ENCODE measurements at places on chromosomes 6 and 20. TPM values are rescaled to one million over a fixed set of nuclear protein-coding genes. Genes with fewer than 3 reads are reported as not detected.

PTK7 gene
- 29.9 TPM for total RNA-seq

- DNase-seq = no peak
Observed at GRCh38 chr6:21905531-21905930, 312.0 kb downstream of the SOX4 start.

DNA sequence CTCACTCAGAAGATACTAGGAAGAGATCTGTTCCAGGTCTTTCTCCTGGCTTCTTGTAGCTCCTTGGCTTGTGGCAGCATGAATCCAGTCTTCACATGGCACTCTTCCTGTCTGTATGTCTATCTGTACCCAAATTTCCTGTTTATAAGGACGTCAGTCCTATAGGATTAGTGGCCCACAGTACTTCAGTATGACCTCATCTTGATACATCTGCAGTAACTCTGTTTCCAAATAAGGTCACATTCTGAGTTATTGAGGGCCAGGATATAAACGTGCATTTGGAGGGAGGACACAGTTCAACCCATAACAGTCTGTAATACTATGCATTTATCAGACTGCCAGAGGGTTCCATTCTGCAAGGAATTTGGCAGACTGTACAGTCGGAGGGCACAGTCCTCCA, 57.6 kb upstream of the DYNLRB1 start:
- peak; percentile 66 for DNase-seq

RAET1L gene
- total RNA-seq = not detected

DNA sequence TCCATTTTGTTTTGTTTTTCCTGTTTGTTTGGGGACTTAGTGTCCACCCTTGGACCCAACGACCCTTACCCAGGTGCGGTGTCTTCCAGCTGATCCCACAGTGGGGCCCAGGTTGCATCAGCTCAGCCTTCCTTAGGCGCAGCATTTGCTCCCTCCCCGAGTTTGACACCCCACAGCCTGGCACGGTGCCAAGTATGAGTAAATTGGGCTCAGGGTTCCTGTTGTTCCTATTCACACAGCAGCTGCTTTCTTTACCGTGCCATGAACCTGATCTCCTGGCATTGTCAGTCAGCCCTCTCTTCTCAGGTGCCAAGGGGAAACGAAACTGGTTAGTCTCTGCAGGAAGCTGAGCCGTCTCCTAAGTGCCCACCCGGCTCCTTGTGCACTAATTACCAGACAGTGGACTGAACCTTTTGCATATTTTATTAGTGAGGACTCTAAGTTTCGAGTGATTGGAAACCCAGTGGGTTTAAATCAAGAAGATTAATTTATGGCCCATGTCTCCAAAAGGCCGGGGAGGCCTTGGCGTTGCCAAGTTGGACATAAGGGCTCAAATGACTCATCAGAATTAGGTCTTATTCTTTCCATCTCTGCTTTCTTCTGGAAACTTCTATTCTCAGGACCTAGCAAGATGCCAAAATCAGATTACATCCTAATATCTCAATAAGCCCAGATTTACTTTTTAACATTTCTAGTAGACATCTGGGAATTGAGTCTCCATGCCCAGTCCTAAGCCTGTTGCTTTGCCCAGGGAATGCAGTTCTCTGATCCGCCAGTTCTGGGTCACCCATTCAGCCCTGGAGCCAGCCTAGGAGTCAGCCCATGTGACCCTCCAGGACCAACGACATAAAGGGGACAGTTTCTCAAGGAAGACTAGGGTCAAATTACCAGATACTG, 68.8 kb downstream of the TSHZ2 start:
- peak; percentile 63 for DNase-seq

DNA sequence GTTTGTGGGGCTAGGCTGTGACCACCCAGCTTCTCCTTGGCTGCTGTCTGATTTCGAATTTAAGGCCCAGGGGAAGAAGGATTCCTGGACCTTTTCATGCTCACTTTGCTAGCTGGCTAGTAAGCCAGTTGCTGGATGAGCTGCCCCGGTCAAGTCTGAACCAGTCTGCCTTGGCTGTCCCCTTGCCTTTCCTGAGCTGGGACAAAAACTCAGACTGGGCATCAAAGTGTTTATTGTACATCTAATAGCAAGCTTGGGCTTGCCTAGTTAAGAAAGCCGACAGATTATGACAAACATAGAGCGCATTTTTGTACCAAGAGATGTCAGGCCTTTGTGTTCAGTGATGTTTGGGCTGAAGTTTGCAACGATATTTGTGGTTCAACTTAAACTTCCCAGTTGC, 750 bp upstream of the PAK5 start:
- no peak for DNase-seq

DNA sequence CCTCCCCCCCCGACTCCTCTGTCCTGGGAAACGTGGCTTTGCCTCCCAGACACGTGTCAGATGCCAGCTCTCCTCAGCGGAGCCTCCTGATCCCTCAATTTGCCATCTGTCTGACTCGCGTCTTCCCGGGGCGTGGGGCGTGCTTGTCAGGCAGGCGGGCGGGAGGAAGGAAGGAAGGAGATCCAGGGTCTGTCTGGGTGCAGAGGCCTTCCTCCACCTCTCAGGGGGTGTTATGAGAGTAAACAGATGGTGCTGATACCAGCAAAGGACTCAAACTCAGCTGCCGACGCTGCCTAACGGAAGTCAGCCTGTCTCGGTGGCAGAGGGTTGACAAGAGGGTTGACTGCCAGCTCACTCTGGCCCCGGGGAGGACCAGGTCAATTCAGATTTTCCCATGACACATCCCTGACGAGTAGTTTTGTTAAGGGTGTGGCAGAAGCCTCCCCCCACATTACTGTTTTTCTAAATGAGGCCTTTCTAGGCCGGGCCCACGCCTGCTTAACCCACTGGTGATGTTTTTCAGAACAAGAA, 17.0 kb downstream of the UQCC2 start:
- DNase-seq = peak; percentile 60

DNA sequence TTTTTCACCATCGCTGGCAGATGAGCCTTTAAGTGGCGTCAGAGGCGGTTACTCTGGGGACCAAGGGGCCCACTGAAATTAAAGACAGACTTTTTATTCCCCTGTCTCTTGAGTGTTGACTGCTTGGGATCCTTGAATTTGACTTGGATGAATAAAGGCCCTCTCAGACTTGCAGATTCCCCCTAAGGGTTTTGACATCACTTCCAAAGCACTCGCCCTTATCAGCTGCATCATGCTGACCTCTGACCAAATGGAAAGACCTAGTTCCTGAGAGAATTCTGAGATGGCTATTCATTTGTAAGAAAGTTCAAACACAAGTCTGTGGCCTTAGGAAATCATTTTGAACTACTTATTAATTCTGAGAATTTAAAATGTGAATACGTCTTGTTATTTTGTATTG, 13.5 kb upstream of the MOXD1 start:
- DNase-seq = no peak

STMND1 gene
- not detected for total RNA-seq

- no peak for DNase-seq
Observed at GRCh38 chr20:24590178-24590982, 121.0 kb downstream of the SYNDIG1 start.

SIRPD gene
- total RNA-seq = not detected

DNMT3B gene
- total RNA-seq = 2.9 TPM

DNA sequence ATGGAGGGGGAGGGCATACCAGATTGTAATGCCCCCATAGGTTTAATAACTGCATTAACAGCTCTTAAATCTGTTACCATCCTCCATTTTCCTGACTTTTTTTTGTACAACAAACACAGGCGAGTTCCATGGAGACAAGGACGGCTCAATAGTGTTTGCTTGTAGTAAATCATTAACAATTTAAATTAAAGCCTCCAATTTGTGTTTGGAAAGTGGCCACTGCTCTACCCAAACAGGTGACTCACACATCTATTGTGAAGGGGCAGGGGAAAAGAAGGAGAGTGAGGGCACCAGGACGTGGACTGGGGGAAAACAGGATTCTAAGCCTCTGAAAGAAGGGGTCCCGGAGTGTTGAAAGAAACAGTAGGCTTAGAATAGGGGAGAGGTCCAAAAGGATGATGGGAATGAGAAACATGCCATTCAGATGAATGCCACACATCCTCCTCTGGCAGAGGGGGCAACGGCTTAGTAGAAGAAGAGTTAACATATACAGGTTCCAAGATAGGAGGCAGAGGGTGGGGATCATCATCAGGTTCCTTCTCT, 6.9 kb downstream of the GLYATL3 start:
- DNase-seq = no peak

GRCh38 chr6:33585403-33586107, 5.5 kb upstream of the BAK1 start:
- DNase-seq = peak; percentile 88

- no peak for DNase-seq
Observed at GRCh38 chr20:53032478-53032932, 60.3 kb downstream of the TSHZ2 start.

PLEKHG1 gene
- total RNA-seq = 42.3 TPM

ISM1 gene
- 0.09 TPM for total RNA-seq

TNNC2 gene
- total RNA-seq = not detected

GRCh38 chr20:34755367-34755766, 51.2 kb downstream of the TP53INP2 start:
- DNase-seq = no peak

- DNase-seq = no peak
Observed at GRCh38 chr6:24859132-24859531, 60.4 kb upstream of the ARMH2 start.

DNA sequence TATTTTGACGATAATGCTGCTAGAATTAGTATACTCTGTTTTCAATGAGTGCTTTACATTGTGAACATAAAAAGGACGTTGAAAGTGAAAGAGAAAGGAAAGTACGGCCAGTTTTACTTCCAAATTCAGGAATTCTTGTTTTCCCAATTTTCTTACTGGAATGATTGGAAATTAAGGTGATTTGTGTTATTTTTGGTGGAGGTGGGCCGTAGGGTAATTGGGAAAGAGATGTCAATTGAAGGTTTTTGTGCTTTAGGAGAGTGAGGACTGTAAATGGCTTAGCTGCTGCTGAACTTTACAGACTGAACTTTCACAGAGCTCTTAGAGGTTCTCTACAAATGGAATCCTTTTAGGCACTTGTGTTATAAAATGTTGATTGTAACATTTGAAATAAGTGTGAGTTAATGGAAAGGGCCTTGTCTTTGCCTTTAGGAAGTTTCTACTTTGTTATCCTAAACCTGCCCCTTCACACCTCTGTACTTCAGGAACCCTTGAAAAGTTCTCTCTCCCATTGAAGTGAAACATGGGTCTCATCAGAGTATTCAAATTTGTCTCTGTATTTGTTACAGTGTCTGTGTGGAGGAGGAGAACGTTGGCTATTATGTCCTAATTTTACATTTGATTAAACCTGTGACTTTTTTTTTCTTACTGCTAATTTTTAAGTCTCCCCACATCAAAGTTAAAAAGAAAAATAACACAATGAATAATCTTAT, 256.4 kb downstream of the ARID1B start:
- DNase-seq = peak; percentile 43

DNA sequence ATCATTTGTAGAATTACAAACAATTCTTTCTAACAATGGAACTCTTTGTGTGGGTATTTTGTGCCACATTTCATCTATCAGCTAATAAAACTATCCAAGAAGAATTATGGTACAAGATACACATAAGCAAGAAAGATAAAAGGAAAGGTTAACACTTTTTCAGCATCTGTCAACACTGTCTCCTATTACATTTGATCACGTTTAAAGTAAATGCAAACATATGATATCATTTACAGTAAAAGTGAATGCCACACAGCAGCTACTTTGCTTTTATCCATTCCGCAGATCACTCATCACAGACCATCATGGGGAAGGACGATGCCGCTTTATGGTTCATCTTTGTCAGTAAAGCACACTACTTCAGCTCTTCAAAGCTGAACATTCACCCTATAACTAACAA, 456.4 kb upstream of the MANEA start:
- no peak for DNase-seq

ELOVL2 gene
- total RNA-seq = under 0.01 TPM

GRCh38 chr6:108655806-108656651, 95.3 kb downstream of the FOXO3 start:
- DNase-seq = peak; percentile 11

DNA sequence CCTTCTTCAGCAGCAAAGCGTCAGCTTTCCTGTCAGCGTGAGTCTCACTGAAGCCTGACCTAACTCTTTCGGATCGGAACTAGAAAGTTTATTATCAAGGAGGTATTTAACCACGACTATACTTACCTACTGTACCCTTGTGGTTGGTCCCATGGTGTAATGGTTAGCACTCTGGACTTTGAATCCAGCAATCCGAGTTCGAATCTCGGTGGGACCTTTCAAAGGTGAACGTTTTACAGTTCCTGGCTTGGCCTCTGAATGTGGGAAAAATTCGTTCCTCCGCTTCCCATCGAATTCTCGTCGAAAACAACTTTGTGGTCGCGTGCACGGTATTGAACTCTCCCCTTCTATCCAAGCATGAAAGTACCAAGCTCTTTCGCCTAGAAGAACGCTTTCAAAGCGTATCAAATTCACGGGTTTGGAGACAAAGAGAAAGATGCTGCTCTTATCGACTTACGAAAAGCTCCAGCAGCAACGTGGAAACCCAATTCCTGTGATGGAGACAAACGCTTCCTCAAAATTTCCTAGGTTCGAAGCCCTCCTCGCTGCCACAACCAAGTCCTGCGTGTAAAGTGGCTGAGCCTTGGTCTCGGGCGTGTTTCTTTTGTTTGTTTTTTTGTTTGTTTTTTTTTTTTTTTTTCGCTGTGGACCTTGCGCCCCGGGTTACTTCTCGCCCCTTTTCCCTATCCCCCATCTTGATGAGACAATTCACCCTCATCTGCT, 63.7 kb downstream of the GPX5 start:
- peak; percentile 82 for DNase-seq

DNA sequence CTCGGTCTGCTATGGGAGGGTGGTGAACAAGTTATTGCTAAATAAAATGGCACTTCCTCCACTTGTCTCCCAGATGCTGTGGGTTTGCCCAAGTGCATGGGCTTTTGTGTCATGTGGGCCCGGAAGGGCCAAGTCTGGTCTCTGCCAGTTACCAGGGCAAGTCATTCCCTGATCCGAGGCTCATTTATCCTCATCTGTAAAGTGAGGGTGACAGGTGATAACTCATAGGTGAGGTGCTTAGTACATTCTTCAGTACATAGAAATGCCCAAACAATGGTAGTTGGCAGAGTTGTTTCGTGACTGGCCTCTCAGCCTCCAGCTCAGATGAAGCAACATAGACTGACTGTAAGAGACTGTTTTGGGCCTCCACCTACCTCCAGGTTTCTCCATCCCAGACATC, 2.0 kb upstream of the MUCL3 start:
- DNase-seq = no peak

DNA sequence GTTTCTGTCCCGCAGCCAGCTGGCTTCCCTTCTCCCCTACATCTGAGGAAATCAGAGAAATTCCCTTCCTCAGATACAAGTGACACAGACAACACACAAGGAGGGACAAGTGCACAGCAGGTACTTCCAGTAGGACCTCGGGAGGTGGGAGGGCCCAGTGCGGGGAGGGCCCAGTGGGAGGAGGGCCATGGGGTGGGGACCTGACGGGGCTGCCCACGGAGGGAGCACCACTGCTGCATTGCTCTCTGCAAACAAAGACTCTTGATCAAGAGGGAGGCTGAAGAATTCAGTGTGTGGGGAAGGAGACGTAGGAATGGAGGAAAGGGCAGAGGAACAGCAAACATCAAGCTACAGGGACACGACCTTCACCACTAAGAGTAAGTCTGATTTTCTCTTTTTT, 9.0 kb downstream of the TAP2 start:
- DNase-seq = no peak

RSPO4 gene
- not detected for total RNA-seq

INSM1 gene
- total RNA-seq = not detected

TRIM10 gene
- not detected for total RNA-seq
